ENCODE measurements at places on chromosomes 6 and 20.

DNA sequence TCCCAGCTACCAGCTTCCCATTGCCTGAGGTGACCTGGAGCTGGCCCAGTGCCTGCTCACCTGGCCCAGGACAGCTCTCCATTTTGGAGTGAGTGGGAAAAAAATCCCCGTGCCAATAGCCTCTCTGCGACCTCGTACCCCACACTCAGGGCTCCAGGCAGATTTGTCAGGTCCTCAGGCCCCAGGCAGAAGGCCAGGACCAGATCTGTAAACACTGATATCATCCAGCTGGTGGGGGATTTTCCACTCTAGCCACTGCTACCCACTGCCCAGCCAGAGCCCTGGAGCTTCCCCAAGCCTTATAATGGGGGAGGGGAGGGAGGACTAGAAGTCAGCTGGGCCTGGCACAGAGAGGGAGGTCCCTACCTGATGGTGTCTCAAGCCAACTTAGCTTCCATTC lies 1.3 kb upstream of the PGC start:
- no peak for DNase-seq

- no peak for DNase-seq
Observed at GRCh38 chr6:62174548-62174947, 111.5 kb downstream of the KHDRBS2 start.

DNA sequence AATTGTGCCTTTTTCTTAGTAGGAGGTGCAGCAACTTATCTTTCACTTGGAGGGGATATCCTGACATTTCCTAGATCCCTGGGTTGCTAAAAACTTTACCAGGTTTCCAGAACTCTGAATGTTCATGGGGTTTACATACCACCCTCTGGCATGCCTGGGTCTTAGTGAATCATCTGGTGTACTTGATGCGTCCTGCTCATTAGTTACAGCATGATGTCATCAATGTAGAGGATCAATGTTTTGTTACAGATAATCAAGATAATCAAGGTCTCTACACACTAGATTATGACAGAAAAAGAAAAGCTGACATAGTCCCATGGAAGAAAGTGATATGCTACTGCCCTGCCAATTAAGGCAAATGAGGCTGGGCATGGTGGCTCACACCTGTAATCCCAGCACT lies 27.0 kb downstream of the FITM2 start:
- DNase-seq: no peak

DNA sequence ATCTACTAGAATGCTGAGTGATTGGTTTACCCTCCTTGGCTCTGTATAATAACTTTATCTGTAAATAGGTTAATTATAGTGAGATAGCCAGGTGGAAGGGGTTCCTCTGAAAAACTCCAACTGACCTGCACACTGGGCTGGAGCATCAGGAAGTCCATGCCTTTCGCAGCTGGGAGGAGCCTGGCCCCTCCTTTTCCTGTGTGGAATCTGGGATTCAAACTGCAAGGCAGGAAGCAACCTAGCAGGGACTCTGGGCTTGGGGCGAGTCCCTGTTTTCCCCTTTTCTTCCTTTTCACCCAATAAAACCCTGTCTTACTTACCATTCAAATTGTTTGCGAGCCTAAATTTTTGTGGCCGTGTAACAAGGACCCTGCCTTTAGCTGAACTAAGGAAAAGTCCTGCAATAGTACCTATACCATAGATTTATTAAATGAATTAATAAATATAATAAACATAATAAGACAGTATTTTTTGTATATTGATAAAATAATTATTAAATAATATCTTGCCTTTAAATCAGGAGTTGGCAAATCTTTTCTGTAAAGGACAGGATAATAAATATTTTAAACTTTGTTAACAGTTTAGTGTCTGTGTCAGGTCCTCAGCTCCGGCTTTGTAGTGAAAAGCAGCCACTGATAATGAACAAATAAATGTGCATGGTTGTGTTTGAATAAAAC lies 406.2 kb upstream of the MMS22L start:
- no peak for DNase-seq

DNA sequence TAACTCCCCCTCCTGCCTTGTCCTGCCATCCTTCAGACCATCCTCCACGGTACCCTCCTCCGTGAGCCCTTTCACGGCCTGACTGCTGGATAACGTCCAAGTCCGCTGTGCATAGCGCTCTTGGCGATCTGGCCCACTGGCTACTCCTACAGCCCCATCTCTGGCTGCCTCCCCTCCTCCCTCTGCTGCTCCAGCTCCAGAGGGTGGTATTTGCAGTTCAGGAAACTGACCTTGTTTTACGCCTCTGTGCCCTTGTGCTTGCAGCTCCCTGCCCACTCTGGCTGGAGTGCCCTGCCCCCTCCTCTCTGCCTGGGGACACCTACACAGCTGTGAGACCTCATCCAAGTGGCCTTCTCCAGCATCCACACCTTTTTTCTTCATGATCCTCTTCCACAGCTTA lies 6.5 kb upstream of the RREB1 start:
- DNase-seq: no peak
